T-helper 9 cell (primary cell): ENCODE measurements at places on chromosomes 13 and 19.

DNA sequence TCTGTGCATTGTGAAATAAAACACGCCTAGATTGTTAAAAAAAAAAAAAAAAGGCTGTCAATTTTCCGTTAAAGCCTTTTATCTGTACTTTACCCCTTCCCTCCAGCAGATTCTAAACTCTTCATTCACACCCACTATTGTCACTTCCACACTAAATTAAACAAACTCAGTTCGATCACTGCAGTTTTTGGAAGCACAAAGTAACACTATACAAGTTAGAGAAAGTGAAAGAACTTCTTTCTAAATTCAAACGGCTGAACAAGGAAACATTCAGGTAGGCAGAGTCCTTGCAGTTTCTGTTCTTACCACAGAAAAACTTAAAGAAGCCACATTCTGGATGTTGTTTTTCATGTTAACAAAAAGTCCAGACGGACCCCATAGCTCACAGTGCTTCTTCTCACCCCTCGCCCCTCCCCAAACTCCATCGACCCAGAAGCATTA is 27.5 kb upstream of the UBE2L5 start:
- DNase-seq = no peak

DNA sequence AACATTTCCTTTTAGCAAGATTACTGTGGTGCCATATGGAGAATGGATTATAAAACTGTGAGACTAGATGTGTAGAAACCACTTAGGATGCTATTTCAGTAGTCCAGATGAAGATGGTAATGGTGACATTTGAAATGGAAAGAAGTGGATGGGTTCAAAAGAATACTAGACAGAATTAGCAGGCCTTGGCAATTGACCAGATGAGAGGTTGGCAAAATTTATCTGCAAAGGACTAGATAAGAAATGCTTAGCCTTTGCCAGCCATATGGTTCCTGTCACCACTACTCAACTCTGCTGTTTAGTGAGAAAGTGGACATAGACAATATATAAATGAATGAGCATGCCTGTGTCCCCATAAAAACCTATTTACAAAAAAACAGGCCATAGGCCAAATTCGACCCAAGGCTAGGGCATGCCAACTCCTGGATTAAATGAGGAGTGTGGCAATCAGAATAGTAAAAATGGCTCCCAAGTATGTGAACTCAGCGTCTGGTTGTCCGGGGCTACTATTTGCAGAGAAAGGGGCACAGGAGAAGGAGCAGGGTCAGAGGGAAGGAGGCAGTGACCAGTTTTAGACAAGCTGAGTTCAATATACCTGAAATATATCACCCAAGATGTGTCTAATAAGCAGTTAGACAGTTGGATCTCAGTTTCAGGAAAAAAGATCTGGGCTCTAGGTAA is 98.4 kb downstream of the ENOX1 start:
- DNase-seq = no peak

GRCh38 chr19:46446021-46446420 is 17.3 kb upstream of the PNMA8C start:
- DNase-seq = no peak

- DNase-seq = peak; percentile 21
Observed at GRCh38 chr19:41998246-41999020, 4.4 kb upstream of the ATP1A3 start.

DNA sequence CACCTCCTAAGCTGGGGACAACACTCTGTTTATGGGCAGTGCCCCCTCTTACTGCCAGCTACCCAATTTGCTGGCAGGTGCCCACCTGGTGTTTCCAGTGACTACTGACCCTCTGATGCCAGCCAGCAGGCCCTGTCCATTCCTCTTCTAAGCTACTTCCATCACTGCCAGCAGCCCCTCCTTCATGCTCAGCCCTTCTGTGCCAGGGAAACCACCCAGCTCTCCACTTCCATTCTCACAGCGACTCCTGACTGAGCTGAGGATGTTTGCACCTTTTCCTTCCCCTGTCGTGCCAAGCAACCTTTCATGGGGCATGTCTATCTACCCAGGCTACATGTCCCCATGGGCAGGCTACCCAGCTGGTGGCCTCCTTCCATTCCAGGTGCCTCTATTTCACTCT is 24.0 kb upstream of the ZNF492 start:
- DNase-seq = no peak

DNA sequence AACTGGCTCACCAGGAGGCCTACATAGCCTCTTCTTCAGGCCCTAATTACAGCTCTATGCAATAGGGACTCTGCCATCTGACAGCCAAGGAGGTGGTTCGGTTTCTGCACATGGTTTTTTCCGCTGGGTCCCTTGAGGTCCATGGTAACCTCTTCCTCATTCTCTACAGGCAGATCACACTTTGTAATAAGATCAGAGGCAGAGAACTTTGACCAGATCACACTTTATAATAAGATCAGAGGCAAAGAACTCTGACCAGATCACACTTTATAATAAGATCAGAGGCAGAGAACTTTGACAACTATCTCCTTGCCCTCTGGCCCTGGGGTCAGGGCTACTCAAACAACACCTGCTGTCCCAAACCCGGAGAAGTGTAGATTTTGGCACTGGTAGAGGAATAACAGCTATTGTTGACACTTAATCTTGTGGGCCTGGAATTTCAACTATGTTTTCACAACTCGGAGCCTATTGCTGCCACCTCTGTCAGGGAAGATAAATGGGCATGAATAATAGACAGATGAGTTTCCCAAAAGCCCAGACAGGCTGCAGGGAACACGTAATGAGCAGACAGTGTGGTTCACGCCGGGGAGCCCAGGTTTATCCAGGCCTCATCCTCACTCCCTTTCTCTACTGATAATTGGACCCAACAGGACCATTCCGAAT is 246.1 kb downstream of the UQCRFS1 start:
- no peak for DNase-seq

GRCh38 chr19:2645826-2646225 is 56.7 kb downstream of the GNG7 start:
- DNase-seq = no peak

DNA sequence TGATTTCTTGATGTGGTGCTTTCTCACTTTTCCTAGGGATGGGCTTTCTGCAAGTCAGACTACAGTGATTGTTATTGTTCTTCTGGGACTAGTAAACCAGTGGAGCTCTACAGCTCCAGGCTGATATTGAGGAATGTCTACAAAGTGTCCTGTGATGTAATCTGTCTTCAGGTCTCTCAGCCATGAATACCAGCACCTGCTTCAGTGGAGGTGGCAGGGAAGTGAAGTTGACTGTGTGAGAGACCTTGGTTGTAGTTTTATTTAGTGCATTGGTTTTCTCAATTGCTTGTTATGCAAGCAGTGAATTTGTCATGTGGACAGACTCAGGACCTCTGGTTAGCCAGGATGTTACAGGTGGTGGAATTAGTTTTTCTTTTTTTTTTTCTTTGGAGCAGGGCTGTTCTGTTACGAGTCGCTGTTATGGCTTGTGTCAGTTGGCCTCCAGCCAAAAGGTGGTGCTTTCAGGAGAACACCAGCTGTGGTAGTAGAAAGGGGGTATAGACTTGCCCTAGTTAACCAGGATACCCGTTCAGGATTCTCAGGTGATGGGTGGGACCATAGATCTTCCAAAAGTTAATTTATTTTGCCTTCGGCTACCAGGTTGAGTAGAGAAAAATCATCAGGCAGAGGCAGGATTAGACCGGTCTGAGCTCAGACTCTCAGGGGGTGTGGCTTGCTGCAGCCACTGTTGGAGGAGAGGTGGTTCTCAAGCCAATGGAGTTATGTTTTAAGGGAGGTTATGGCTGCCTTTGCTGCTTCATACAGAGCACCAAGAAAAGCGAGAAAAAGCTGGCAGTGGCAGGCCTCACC is 11.9 kb upstream of the ZNF675 start:
- no peak for DNase-seq

GRCh38 chr13:22665506-22665905 is 515.3 kb upstream of the SGCG start:
- no peak for DNase-seq

DNA sequence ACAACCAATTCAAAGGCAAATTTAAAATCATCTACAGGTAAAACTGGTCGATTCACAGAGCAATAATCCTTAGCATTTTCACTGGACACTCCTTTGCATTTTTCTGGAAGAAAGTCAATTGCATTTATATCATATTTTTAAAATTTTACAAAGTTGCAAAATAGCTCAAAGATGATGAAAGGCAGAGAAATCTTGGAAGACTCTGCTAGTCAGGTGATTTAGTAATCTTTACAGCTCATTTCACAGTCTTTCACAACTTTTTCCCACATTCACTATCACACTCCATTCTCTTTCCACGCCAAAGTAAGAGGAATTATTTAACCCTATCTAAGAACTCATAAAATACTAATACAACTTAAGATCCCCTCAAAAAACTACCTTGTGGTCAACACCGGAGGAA is 1063.8 kb downstream of the EFNB2 start:
- no peak for DNase-seq

DNA sequence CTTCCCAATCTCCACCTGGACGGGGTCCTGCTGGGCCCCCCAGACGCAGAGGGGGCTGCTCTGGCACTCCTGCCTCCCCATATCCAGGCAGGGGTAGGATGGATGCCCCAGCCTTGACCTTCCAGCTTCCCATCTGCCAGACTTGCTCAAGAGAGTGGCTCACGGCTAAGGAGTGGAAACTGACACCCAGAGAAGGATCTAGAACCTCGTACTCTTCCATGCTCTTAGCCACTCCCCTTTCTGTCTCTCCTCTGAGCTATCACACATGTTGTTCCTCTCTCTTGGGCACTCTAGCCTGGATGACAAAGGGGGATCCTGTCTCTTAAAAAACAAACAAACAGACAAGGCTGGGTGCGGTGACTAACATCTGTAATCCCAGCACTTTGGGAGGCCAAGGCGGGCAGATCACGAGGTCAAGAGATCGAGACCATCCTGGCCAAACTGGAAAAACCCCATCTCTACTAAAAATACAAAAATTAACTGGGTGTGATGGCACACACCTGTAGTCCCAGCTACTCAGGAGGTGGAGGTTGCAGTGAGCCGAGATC is 12.2 kb upstream of the FUT5 start:
- DNase-seq = no peak

DNA sequence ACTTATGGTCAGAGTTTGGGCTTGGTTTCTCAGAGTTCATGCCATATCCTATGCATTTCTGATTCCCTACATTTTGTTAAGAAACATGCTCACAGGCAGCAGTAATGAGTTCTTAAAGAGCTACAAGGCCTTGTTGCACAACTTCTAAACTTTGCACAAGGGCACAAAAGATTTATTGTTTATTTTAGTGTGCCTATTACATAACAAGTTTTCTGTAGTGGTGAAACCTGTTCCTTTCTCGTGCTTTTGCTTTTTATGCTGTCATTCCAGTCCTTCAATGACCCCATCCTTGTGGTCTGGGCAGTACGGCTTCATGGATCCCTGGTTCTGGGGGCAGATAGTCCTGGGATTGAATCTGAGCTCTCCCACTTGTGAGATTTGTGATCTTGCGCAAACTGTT is 17.8 kb downstream of the ZNF507 start:
- DNase-seq = no peak

DNA sequence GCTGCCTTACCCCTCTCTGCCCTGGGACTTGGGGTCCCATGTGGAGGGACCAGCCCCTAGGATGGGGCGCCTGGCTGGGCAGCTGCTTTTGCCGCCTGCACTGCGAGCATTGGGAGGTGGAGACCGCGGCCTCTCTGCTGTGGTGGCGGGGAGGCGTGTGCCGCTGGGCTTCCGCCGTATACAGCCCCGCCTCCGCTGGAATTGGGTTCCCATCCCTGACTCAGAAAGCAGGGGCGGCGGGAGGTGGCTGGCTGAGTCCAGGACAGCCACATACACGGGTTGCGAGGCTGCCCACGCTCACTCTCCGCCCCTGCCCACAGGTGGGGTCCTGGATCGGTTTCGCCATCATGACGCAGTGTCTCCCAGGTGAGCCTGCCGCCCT is 6.6 kb downstream of the NDUFB7 start:
- no peak for DNase-seq

- DNase-seq = no peak
Observed at GRCh38 chr13:23956106-23956505, 58.8 kb upstream of the C1QTNF9B start.

DNA sequence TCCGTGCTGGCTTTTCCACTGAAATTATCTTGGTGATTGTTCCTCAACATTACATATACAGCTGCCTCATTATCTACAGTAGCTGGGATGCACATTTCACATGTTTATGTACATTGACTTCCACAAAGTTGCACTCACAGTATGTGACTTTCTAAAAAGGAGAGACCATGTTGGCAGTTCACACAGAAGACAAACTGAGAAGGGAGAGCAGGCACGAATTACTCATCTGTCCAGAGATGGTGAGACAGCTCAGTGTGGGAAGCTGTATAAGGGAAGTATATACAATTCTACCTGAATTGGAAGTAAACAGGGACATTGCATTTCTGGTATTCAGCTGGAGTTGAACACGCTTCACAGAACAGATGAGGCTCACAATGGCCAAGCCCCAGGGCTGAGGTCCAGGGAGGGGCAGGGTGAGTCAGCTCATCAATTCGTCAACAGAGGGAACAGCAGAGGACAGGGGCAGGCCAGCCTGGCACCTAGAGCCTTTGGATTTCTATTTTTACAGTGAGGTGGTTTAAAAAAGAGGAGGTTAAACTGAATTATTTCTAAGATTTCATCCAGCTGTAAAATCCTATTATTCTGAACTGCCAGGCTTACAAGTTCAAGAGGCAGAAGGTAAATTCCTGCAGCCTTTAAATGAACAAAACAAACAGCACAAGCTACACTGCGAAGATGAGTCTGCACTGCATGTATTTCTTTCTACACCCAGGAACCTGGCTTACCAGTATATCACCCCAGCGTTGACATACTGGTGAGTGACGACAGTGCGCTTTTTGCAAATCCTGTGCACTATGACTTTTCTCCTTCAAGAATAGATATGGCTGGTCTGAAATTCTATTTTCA is 9.8 kb downstream of the PARP4 start:
- DNase-seq = no peak

DNA sequence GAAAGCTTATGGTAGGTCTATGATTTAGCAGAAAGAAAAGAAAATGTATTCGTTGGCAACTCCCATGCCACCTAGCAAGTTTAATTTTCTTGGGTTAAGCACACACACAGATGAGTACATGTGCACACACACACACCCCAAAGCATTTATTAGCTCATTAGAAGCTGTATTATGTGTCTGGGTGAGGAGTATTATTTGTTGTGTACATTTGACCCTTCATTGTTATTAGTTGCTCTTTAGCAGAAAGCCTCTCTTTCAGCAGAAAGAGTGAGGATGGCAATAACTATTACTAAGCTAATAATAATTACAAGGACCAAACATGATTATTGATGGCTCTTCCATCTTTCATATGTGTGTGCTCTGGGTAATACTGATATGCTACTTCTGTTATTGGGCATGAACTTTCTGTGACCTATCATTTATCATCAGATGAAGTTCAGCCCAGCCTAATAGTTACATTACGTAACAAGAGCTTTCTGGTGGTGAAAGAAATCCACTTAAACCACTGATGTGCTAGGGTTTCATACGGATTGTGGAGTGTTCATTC is 177.4 kb upstream of the OBI1 start:
- DNase-seq = no peak

- no peak for DNase-seq
Observed at GRCh38 chr13:85543144-85543543, 256.1 kb downstream of the SLITRK6 start.

GRCh38 chr13:29801102-29801501 is 49.3 kb downstream of the UBL3 start:
- no peak for DNase-seq

GRCh38 chr13:44758630-44759383 is 182.7 kb upstream of the TSC22D1 start:
- DNase-seq = no peak

GRCh38 chr19:30640252-30640965 is 268.2 kb downstream of the ZNF536 start:
- no peak for DNase-seq
